ENCODE measurements at places on chromosomes 4 and X.

DNA sequence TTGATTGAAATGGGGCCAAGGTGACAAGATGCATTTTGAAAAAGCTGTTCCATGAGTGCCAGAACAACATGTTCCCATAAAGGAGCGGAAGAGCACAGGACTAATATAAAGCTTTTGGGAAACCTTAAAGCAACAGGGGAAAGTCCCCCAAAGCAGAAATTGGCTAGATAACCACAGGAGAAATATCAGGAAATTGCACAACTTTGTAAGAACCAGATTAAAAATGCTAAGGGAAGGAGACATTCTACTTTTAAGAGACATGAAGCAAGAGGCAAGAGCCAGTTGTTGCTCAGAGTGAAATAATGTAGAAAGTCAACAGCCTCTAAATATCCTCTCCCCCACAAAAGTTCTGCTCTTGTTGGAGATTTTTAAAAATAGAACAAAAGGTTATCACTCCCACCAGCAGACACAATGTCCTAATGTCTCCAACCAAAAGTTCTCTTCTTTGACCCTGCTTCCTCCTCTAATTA lies 85.2 kb upstream of the LNX1 start:
- DNase-seq = peak; percentile 80

DNA sequence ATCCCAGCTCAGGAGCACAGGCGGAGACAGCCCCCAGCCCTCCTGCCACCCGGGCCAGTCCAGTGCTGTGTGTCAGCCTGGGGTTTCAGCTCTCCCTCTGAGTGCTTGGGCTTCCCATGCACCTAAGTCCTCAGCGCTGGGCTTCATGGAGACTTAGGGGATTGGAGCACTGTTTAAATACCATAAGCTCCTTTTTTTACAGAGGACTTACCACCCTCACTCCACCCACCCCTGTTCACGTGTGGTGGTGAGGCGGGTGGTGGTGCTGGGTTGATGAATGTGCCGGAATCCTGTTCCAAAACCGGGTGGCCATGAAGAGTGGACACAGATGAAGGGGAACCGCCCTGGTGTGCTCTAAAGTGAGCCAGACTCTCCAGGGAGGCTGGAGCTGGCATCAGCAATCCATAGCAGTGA lies 66.9 kb downstream of the PSAPL1 start:
- no peak for DNase-seq

GRCh38 chrX:71621603-71622002 lies 3.3 kb upstream of the CXCR3 start:
- no peak for DNase-seq

- DNase-seq = no peak
Observed at GRCh38 chr4:25030277-25031076, at the start of gene LGI2. TSS of gene LGI2 (minus strand) at chr4:25030946. CDS start at chr4:25030693, 253 bp downstream.

DNA sequence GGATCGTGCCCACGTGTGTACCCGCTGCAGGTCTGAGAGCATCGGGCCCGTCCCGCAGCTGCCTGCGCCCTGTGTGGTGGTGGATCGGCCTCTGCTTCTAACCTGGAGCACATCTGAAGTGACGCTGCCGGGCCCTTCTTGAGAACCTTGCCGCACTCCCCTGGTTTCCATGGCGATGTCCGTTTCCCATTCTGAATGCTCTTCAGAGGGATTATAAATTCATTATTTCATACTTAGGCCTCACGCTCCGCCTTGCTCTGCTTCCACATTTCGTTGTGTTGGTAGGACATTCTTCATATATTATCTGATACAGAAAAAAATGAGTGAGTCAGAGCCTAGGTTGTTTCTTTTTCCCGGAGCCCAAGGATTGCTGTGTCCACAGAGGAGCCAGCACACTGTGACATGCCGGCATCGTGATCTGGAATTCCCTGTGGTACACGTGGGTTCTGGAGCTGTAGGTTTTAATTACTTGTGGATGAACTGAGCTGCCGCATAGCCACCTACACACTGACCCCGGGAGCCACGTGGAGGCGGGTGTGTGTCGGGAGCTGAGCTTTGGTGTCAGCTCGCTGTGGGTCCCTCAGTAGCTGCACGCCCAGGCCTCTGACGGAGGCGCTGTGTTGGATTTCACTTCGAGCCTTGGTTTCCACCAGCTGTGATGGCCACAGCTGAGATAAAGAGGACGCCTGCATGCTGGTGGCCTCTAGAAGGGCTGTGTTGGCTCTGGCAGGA lies 63.4 kb downstream of the PSAPL1 start:
- no peak for DNase-seq

- DNase-seq = peak; percentile 55
Observed at GRCh38 chr4:140697709-140698560, 58.2 kb downstream of the TBC1D9 start.

- DNase-seq = no peak
Observed at GRCh38 chr4:14810568-14810967, 191.7 kb upstream of the CPEB2 start.

DNA sequence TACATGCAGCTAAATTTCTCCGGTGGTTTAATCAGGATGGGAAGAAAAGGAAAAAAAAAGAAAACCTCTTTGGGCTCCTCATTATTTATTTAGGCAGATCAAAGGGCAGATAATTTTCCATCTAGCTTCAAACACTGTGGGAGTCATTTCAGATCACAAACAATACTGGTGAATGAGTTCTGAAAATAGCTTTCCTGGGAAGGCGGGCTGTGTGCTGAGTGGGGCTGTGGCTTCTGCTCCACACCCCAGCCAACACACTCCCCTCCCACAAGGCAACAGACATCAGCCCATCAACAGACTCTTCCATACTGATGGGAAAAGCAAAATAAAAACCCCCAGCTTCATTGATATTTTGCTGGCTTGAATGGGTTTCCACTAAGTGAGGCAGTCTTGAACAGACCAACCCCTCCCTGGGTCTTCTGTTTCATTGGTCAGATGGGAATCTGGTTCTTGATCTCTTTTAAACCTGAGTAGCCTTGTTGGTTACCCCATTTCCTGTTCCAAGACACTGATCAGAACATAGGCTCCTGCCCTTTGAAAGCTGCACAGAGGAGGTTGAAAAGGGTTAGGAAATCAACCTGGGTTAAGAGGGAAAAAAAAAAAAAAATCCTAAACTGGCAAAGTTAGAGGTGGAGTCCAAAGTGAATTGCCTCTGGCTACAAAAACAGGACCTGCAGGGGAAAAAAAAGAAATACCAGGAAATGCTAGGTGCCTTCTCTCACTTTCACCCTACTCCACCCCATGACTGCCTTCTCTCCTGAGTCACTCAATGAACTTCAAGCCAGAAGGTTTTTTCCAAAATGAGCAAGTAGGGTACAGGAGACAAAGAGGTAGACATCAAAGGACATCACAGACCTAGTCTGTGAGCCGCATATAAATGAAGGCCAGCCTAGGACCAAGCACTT lies 20.0 kb downstream of the AMOT start:
- DNase-seq = no peak

DNA sequence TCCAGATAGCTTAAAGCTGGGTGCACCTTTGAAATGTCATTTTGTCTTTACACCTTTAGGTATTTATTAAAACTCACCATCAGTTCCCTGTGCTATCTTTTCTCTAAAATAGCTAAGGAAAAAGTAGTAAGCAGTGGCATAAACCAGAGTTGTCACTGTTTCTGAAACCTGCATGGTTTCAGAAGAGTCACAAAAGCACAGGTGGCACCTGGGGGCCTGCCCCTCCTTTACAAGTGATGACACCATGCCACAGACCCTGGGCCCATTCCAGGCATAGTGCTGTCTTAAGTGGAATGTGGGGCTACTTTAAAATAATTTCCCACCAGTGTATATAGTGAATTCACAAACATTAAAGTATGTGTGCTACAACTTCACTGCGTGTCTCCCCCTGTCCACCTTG lies 47.8 kb downstream of the DCUN1D4 start:
- no peak for DNase-seq

GRCh38 chrX:37349221-37350033 lies at the start of gene PRRG1:
TSS of gene PRRG1 (plus strand) at chrX:37349364. CDS start at chrX:37406250, 56,886 bp downstream.
- peak; percentile 67 for DNase-seq

GRCh38 chrX:37905436-37906147 lies 58.2 kb upstream of the DYNLT3 start:
- no peak for DNase-seq

- DNase-seq = no peak
Observed at GRCh38 chr4:14262221-14262620, 634.7 kb upstream of the BOD1L1 start.

- DNase-seq = no peak
Observed at GRCh38 chr4:15688051-15688450, 6.4 kb downstream of the FAM200B start.

GRCh38 chrX:8730812-8731558 lies 952 bp downstream of the ANOS1 start:
- no peak for DNase-seq

GRCh38 chrX:79153348-79153747 lies 8.9 kb downstream of the GPR174 start:
- DNase-seq = no peak
